ENCODE measurements at places on chromosomes 12 and 14.

- no peak for DNase-seq
These were observed 702.9 kb downstream of the TRHDE start for GRCh38 chr12:72974954-72975555.

DNA sequence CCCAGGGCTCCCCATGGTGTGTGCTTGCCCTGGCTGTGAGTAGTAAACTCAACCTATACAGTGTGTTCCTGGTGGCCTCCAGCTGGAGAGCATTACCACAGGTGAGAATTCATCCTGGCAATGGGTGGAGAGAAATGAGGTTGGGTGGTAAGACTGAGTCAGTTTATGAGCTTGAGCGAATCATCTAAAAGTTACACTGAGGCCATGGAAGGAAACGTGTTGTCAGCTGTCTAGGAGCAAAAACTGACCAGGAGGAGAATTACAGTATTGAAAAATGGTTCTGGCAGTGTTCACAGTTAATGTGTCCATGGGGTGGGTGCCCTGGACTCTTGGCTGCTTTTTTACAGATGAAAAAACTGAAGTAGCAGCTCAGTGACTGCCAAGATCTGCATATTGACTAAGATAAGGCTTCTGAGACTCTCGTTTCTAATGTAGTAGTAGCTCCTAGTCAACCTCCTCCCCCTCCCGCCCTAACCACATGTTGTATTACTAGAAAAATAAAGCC is 202.0 kb upstream of the AMIGO2 start:
- DNase-seq = no peak

DNA sequence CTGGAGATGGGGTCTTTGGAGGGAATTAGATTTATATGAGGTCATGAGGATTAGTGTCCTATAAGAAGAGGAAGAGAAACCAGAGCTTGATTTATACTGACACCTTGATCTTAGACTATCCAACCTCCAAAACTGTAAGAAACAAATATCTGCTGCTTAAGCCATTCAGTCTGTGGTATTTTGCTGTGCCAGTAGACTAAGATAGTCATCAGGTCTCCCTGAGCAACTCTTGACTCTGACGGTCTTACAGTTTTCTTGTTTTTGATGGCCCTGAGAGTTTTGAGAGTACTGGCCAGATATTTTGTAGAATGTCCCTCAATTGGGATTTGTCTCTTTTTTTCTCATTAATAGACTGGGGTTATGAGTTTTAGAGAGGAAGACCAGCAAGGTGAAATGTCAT is 51.7 kb downstream of the TSHR start:
- DNase-seq = no peak

DNA sequence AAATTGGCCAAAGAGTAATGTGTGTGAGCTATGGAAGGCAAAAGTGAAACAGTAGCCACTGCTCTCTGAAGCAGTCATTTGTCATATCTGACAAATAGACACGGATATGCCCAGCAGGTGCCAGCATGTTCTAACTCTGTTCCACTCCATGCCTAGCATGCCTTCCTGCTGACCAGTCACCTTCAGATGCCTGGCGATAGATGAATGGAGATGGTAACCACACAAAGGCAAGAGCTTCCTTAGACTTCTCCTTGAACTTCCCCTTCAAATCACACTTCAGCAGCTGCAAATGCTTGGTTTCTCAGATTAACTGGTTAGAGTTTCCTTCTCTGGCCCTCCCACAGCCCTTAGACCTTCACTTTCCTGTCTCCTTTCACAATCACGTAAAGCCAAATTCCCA is 429.9 kb downstream of the DAD1 start:
- no peak for DNase-seq

DNA sequence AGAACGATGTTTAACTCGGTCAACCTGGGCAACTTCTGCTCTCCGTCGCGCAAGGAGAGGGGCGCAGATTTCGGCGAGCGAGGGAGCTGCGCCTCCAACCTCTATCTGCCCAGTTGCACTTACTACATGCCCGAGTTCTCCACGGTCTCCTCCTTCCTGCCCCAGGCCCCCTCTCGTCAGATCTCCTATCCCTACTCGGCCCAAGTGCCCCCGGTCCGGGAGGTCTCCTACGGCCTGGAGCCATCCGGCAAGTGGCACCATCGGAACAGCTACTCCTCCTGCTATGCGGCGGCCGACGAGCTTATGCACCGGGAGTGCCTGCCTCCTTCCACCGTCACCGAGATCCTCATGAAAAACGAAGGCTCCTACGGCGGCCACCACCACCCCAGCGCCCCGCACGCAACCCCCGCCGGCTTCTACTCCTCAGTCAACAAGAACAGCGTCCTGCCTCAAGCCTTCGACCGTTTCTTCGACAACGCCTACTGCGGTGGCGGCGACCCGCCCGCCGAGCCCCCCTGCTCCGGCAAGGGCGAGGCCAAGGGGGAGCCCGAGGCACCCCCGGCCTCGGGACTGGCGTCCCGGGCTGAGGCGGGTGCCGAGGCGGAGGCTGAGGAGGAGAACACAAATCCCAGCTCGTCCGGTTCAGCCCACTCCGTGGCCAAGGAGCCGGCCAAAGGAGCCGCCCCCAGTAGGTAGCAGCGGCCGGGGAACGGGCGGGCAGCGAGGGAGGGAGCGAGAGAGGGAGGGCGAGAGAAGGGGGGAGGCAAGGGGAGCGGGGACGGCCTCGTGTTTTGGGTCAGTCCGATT is 513 bp downstream of the HOXC11 start:
- no peak for DNase-seq

Data from esophagus squamous epithelium (tissue), 5 donors.